Heart left ventricle (tissue), 16 donors: ENCODE measurements at places on chromosomes 11 and 22. TPM values are rescaled to one million over a fixed set of nuclear protein-coding genes. Genes with fewer than 3 reads are reported as not detected.

The ELF5 gene
- polyA plus RNA-seq = not detected

The PPP6R3 gene
- 23.2 TPM for polyA plus RNA-seq

The CYP2D6 gene
- polyA plus RNA-seq = 0.23 TPM

The LMNTD2 gene
- polyA plus RNA-seq = 0.32 TPM

The APLNR gene
- 8.9 TPM for polyA plus RNA-seq

The MS4A15 gene
- not detected for polyA plus RNA-seq

The NOX4 gene
- polyA plus RNA-seq = 2.3 TPM

The APOL6 gene
- 2.4 TPM for polyA plus RNA-seq

DNA sequence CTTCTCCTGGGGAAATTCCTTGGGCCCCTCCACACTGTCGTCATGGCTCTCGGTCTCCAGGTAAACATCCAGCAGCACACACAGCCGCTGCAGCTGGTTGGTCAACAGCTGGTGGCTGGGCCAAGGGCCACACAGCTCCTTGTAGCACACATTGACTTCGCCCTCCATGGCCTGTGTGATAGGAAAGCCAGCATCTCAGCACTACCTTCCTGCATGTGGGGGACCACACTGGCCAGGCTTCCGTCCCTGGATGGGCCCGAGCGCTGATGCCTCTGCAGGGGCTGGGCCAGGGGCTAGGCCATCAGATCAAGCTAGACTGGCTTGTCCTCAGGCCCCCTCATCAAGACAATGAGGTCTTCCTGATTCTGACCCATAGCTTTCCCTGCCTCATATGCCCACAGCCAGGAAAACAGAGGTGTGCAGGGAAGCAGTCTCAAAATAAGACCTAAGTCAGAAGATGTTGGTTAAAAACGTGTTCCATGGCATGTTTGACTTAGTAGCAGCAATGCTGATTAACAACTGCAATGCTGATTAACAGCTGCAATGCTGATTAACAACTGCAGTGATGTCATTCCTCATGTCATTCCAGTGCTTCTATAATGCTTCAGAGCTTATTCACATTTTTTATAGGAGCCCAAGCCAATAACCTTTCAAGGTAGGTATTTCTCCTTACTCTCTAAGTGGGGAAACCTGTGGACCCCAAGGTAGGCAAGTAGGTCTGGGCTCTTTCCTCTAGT lies 31.3 kb downstream of the NEFH start:
- DNase-seq = no peak

GRCh38 chr11:106152013-106152412 lies 74.6 kb downstream of the AASDHPPT start:
- DNase-seq = no peak

- DNase-seq = no peak
These were observed 92.1 kb downstream of the CACNA1I start for GRCh38 chr22:39662686-39663052.

DNA sequence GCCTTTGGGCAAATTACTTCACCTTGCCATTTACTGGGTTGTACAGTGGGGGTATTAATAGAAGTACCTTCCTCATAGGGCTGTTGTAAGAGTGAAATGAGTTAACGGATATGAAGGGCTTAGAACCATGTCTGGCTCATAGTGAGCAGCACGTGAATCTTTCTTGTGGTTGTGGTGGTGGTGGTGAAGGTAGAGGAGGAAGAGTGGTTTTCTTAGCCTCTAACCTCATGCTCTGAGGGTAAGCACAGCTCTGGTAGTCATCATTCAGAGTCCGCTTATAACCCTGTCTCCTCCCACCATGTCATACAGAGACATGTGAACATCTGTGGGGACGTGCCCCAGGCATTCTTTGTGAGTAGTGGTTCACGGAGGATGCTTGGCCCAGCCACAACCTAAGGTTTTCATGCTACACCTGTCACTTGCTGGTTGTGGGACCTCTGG lies 43.6 kb downstream of the TEAD1 start:
- no peak for DNase-seq

GRCh38 chr11:65182258-65183170 lies 786 bp downstream of the CAPN1 start:
- no peak for DNase-seq

DNA sequence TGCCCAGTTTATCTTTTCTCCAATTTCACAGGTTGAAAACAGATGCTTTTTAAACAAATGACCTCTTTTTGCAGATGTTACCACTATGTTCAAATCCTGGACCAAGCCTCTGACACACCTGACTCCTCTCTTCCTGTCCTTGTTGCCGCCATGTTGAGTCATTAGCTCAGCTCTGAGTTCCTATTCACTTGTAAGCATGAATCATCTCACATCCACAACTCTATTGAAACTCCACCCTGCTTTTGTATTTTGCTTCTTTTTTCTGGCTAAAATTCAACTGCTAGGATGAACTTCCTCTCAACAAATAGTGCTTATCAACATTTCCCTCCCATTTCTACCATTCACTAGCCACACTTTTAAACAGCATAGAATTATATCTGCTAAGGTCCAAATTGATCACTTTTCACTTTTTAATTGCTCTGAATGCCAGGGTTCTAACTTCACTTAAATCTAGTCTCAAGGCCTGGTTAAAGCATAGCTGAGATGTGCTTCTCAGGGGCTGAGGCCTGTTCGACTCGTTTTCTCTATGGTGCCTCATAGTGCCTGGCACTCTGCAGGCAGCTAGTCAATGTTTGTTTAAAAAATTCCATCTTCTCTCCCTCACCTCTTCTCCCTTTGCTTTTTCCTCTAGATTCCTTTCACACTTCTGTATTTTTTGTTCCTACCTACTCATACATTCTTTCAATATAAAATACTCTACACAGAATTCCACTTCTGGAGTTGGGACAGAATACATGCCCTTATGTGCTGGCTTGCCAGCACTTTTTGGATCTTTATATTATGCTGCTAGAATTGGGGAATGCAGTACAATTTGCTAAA lies 3.9 kb downstream of the JOSD1 start:
- no peak for DNase-seq
